Activated CD8-positive, alpha-beta T cell treated with anti-CD3 and anti-CD28 coated beads, Interleukin-2, amount 10 ng/mL, durations not matched to agents 7 days and 5 days (primary cell): ENCODE measurements at places on chromosomes 5 and 9. TPM values are rescaled to one million over a fixed set of nuclear protein-coding genes. Genes with fewer than 3 reads are reported as not detected.

SPINK13 gene
- total RNA-seq: not detected

PCDHGB1 gene
- not detected for total RNA-seq

WHRN gene
- 4.1 TPM for total RNA-seq

IL33 gene
- not detected for total RNA-seq

FAM53C gene
- total RNA-seq: 26.9 TPM

COL23A1 gene
- total RNA-seq: 0.68 TPM

NOXA1 gene
- 0.52 TPM for total RNA-seq

PKD2L2 gene
- total RNA-seq: not detected

TNFSF8 gene
- 52.6 TPM for total RNA-seq

NEUROG1 gene
- total RNA-seq: not detected

G3BP1 gene
- total RNA-seq: 213 TPM

DPYSL3 gene
- total RNA-seq: 0.23 TPM

OGN gene
- total RNA-seq: not detected

PDLIM4 gene
- total RNA-seq: not detected

NUTM2G gene
- not detected for total RNA-seq

SPATA6L gene
- total RNA-seq: 0.29 TPM

LSM11 gene
- 5.7 TPM for total RNA-seq

SLC34A1 gene
- 2.1 TPM for total RNA-seq

GRM6 gene
- not detected for total RNA-seq

AJM1 gene
- 5.3 TPM for total RNA-seq

RNF180 gene
- total RNA-seq: not detected

EDIL3 gene
- total RNA-seq: not detected

ST6GALNAC4 gene
- 37.0 TPM for total RNA-seq

PCDHGA6 gene
- total RNA-seq: 0.11 TPM

ADGRD2 gene
- not detected for total RNA-seq

CCL27 gene
- total RNA-seq: not detected

FLT4 gene
- total RNA-seq: 0.90 TPM

PCDHAC1 gene
- not detected for total RNA-seq

OR1L1 gene
- total RNA-seq: not detected

SLC34A3 gene
- total RNA-seq: not detected

HSDL2 gene
- total RNA-seq: 28.9 TPM

PCSK1 gene
- total RNA-seq: not detected

CCDC183 gene
- total RNA-seq: 0.44 TPM

ZDHHC21 gene
- 5.9 TPM for total RNA-seq

IL5 gene
- total RNA-seq: not detected

KLF4 gene
- total RNA-seq: 1.9 TPM

IFNA21 gene
- not detected for total RNA-seq

LECT2 gene
- total RNA-seq: not detected

TMC1 gene
- total RNA-seq: not detected

COL15A1 gene
- 0.37 TPM for total RNA-seq
